ENCODE measurements at places on chromosomes 5 and 9.

- DNase-seq, result no peak
These were observed 21.0 kb downstream of the C5orf15 start for GRCh38 chr5:133947431-133947841.

- DNase-seq, result no peak
These were observed 448.5 kb downstream of the CSNK1G3 start for GRCh38 chr5:123960526-123960925.

DNA sequence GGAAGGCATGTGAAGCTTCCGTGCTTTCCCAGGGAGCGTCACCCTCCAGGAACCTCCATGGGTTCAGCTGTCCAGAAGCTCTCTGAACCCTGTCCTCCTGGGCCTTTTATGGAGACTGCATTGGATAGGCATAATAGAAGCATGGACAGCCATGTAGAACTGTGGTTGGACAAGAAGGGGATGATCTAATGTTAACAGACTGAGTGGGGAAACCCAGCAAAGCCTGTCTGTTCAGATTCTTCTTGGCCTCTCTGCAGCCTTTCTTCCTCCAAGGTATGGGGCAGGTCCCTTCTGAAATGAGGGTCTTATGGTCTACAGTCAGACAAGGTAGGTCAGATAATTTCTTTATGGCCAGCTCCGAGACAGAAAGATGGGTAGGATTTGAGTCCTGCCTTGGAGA lies 59.1 kb upstream of the CTNNA1 start:
- no peak for DNase-seq

DNA sequence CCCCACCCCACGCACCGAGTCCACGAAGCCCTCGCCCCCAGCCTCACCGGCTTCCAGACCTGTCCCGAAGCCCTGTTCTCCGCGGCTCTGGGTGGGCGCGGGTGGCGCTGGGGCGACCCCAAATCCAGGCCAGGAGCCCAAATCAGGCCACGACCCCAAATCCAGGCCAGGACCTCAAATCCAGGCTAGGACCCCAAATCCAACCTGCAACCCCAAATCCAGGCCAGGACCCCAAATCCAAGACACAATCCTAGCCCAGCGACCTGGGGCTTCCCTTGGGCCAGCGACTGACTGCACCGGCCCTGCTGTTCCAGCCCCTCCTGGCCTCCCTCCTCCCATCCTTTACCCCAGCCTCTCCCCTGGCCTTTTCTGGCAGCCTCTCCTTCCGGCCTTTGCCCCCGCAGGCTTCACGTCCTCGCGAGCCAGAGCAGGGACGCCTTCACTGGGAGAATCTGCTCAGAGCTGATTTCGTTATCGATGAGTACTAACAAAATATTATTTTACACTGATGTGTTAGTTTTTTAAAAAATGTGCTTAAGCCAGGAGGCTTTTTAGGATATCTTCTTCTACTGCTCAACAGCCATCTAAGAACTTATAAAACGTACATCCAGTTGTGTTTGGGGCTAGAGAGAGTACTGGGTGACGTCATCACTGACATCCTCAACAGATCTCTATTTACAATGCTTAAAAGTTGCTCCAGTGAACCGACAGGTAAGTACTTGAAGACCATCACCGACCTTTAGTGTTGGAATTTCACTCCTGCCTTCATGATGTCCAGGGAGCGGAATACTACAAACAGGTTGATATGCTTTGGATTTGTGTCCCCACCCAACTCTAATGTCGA lies 34.7 kb downstream of the TRIP13 start:
- no peak for DNase-seq

DNA sequence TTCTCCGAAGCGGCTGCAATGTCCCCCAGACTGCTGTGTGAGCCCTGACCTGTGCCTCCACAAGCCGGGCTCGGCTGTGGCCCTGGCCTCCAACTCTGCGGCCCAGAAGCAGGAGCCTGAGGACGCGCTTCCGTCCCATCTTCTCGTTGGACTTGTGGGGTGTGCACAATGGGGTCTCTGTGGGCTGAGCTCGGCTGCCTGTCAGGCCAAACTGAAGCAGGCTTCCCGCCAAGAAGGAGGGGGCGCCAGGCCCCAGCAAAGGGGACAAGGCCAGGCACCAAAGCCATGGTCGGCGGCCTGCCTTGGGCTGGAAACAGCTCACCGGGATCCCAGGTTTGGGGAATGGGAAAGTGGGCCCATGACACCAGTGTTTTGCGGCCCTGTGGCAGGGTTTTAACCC lies 4.1 kb downstream of the NOTCH1 start:
- no peak for DNase-seq

DNA sequence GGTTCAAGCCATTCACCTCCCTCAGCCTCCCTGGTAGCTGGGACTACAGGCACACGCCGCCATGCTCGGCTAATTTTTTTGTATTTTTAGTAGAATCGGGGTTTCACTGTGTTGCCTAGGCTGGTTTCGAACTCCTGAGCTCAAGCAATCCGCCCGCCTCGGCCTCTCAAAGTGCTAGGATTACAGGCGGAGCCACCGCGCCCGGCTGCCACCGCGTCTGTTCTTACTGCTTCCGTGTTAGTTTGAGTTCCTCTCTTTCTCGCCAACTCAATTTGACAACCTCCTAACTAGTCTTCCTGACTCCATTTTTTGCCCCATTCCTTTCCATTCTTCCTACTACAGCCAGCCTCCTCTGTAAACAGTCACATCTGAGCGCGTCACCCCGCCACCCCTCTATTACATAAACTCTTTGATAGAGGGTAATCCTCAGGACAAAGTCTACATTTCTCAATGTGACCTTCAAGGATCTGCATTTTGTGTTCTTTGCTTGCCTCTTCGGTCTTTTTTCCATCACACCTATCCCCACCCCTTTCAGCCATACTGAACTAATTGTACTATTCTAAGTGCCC lies 88.6 kb upstream of the IL6ST start:
- no peak for DNase-seq

DNA sequence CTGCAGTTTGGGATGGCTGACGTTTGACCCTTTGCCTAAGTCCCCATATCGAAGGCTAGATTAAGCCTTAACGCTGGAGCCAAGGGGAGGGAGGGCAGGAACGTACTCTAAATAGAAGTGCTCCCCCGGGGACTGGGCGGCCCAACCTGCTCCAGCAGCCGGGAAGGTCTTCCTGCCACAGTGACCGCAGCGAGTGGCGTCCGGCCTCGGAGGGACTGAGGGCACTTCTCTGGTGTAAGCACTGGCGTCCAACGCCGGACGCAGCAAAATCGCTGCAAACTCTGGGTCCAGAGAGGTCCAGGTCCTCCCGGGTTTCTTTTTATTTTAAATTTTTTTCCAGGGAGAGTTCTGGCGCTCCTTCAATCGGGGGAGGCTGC lies 505 bp upstream of the ACER2 start:
- no peak for DNase-seq

DNA sequence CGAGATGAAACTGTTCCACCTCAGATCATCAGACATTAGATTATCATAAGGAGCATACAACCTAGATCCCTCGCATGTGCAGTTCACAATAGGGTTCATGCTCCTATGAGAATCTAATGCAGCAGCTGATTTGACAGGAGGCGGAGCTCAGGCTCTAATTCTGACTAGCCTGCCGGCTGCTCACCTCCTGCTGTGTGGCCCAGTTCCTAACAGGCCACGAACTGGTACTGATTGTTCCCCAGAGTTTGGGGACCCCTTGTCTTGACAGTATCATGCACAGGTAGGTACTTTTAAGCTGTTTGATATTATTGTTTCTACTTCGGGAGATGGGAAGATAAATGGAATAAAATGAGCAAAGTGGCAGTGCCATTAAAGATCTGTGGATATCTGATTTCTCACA lies 66.9 kb downstream of the ZCCHC7 start:
- DNase-seq, result no peak

GRCh38 chr5:91038180-91038808 lies 344.8 kb downstream of the ARRDC3 start:
- DNase-seq, result no peak

DNA sequence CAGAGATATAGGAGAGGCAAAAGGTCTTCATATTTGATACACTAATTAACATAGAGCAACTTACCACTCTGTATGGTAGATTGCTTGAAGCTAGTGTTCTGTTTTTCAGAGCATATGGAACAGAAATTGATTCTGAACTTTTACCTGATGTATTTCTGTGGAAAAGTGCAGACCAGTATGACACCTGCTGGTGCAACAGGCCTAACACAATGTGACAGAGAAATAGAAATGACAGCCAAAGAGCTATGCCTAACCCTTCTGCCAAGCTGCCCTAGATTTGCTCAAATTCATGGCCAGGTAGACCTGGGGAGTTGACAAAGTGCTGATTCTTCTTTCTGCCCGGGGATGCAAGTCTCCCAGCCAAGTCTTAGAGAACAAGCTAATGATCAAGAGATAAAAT lies 65.4 kb upstream of the RNF180 start:
- no peak for DNase-seq

DNA sequence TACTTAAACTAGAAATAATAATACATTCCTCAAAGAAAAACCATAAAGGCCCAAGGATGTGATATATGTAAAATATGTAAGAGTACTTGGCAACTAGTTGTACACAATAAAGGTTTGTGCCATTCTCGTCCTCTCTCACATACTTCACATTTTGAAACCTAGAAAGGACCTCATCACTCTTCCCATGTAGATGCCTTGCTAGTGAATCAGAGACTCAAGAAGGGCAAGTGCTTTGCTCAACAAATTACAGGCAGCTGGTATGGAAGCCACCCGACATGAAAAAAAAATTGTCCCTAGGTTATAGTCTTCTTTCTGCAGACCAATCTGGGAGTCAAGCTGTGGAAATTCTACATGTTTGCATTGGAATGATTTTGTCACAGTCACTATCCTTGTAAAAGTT lies 31.7 kb downstream of the ADRB2 start:
- DNase-seq, result no peak

- DNase-seq, result no peak
These were observed 457 bp upstream of the IDNK start for GRCh38 chr9:83622433-83622938.

DNA sequence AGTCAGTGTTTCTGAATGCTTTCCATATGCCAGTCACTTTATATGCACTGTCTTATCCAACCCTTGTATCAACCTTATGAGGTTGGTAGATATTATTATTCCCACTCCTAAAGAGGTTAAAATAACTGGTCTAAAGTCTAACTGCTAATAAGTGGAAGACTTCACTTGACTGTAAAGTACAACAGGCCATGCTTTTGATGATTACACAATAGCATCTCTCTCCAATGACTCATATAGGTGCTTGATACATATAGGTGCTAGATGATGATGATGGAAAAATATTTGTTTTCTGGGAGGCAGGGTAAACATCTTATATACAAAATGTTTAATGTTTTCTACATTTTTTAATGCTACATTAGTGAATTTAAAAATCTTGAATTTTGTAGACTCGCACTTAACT lies 75.9 kb upstream of the NR3C1 start:
- DNase-seq, result no peak

- no peak for DNase-seq
These were observed 78.0 kb downstream of the JAKMIP2 start for GRCh38 chr5:147704544-147704943.

GRCh38 chr9:8332871-8333270 lies 533.3 kb upstream of the DMAC1 start:
- no peak for DNase-seq

GRCh38 chr5:83608122-83608521 lies 112.5 kb downstream of the HAPLN1 start:
- DNase-seq, result no peak

DNA sequence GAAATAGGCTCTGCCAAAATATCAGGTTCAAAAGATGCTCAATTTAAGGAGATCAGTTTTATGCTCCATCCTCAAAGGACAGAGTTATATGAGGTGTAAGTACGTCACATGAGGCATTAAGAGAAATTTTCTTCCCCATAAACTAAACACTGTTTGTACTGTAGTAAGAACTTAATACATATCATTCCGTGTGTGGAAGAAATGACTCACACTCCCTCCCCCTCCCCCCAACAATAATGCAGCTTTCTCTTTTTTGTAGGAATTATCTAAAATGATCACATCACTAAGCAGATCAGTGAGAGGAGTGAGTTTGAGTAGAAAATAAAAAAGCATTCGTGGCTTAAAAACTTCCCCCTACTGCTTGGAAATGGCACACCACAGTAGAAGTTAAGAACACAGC lies 2.2 kb downstream of the CDH12 start:
- no peak for DNase-seq

DNA sequence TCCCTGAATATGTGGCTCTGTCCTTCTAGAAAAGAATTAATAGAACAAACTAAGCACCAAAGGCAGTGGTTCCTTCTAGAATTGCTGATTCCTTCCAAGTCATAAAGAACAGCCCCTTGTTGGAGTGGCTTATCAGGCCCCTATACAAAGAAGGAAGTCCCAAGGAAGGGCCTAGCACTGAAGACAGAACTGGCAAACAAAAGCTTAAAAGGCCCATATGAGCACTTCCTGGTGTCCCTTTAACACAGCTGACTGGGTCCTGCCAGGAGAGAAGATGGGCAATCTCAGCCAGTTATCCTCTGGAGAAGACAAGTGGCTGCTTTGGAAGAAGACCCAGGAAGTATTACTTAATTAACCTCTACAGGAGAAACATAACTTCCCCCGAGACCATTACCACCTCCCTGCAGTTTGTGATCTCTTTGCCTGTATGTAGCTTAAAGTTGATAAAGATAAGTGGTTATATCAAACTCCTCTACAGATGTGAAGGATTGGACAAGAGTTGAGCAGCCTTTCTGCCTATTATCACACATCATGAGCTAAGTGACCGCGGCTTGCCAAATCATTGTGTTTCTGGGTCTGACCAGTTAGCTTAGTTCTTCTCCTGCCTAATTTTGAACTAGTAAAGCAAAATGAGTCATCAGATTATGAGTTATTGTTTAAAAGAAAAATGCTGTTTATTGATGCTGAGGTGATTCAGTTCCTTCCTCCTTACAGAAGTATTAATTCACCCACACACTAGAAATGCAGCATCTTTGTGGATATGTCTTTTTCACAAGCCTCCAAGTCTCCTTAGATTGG lies 13.3 kb upstream of the STING1 start:
- DNase-seq, result no peak

- no peak for DNase-seq
These were observed 42.6 kb upstream of the OSMR start for GRCh38 chr5:38803246-38803645.

DNA sequence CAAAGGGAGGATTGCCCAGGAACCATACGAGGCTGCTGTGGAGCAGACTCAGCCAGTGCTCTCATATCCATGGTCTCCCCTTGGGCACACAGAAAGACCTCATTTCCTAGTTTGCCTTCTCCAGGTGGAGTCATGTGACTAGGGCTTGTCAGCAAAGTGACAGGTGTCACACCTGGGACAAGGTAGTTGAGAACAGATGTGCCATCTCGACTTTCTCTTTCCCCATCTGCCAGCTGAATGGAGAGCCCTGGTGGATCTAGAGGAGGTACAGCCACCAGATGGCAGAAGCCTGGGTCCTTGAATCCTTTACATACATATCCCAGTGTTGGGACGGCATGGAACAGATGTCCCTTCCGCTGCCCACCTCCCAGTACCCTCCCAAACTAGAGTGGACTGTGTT lies 42.9 kb upstream of the ALDOB start:
- DNase-seq, result no peak

- DNase-seq, result peak; percentile 59
These were observed 226.5 kb downstream of the CDK5RAP2 start for GRCh38 chr9:120353506-120353905.

GRCh38 chr5:67897980-67898379 lies 317.6 kb upstream of the PIK3R1 start:
- no peak for DNase-seq

- DNase-seq, result no peak
These were observed 29.0 kb upstream of the GGTA1 start for GRCh38 chr9:121528642-121529041.

GRCh38 chr5:159345336-159345735 lies 15.0 kb upstream of the IL12B start:
- no peak for DNase-seq

GRCh38 chr9:130138791-130139190 lies 33.4 kb upstream of the NCS1 start:
- peak; percentile 72 for DNase-seq
